Activated gamma-delta T cell treated with anti-CD3 and anti-CD28 coated beads, Interleukin-2, amount 50 U/mL, for 16 hours (primary cell): ENCODE measurements at places on chromosomes 12 and 14.

DNA sequence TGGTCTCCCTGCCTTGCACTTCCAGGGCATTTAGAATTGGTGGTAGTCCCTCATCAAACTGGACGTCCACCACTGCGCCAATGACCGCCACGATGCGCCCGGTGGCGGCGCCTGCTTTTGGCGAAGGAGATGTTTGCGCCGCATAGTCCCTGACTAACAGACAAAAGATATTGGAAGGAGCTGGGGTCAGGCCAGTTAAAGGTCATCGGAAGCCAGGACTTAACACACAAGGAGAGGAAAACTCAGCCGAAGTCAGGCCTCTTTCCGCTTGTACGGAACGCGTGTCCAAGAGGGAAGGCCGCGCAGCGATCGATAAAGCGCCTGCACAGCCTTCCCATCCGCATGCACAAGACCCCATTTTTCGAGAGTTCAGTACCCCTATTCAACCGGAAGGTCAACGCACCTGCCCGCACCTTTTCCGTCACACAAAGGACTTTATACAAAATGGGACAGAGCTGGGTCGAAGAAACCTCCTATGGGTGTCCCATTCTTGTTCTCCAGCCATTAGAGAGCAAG is 525 bp downstream of the ATP5F1B start:
- no peak for DNase-seq

- DNase-seq = no peak
These were observed 144.5 kb downstream of the TGFB3 start for GRCh38 chr14:75837151-75837787.

DNA sequence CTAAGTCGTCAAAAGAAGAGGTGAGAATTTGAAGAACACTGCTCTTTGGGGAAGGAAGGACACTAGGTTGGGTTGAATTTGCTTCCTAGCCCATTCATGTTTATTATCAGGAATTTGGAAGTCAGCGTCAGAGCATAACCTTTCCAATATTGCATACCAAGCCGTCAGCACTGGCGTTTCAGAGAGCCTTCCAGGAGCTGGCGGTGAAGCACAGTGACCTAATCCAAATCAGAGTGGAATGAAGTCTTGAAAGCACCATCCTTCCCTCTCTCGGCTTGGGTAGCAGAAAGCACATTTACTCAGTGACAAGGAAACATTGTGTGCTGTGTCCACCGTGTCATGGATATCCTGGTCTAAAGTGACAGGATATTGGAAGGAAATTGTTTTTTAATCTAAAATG is 240.3 kb upstream of the PELI2 start:
- DNase-seq = no peak

GRCh38 chr12:125453751-125454150 is 388.5 kb downstream of the AACS start:
- no peak for DNase-seq

- DNase-seq = peak; percentile 46
These were observed 155.5 kb downstream of the PRKCH start for GRCh38 chr14:61476754-61477410.
